Adipocyte (in vitro differentiated cells): ENCODE measurements at places on chromosomes 1 and 21.
A peak's percentile ranks its signal among the peaks of the same experiment; 100 is the strongest.

DNA sequence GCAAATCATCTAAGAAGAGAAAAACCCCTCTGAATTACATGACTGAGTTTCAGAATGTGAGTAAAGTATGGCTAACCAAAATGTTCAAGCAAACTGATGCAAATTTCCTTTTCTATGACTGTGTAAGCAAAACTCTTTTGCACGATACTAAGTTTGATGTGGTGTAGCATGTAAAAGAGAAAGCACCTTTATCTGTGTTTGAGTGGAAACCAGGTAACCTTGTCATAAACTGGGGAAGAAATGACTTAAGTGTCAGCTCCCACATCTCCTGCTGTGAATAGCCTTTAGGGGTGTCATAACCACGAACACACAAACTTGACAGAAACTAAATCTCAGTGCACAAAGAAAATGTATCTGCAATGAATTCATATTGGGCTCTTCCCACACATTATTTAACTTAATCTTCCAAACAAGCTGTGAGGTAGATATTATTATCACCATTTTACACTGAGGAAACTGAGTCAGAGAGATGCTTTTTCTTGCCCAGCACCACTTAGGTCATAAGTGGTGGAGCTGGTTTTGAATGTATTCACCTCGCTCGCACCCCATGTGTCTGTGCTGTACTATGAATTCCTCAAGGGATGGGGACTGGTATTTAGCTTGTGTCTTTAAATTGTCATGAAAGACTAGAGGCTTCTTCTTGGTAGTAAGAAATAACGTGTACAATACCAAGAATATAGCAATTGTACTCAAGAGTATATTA is 32.9 kb upstream of the IL12RB2 start:
- DNase-seq, result no peak

GRCh38 chr1:78543941-78544643 is 53.3 kb downstream of the PTGFR start:
- no peak for DNase-seq

GRCh38 chr1:89260042-89260441 is 12.6 kb downstream of the GBP5 start:
- no peak for DNase-seq

GRCh38 chr1:246971969-246972368 is 35.9 kb downstream of the ZNF695 start:
- no peak for DNase-seq

DNA sequence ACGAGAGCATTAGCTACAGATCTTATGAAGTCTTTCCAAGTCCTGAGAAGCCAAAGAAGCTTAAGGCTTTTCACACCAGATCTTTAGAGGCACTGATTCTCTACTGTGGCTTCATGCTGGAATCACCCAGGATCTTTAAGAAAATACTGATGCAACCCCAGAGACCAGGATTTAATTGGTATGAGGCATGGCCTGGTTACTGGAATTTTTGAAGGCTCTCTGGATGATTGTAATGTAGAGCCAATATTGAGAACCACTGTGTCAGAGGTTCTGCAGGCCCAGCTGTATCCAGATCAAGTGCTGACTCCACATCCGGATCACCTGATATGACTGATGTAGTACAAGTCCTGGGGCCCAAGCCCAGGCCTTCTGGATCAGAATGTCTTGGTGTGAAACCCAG is 105.7 kb downstream of the PLPPR5 start:
- DNase-seq, result peak; percentile 67

DNA sequence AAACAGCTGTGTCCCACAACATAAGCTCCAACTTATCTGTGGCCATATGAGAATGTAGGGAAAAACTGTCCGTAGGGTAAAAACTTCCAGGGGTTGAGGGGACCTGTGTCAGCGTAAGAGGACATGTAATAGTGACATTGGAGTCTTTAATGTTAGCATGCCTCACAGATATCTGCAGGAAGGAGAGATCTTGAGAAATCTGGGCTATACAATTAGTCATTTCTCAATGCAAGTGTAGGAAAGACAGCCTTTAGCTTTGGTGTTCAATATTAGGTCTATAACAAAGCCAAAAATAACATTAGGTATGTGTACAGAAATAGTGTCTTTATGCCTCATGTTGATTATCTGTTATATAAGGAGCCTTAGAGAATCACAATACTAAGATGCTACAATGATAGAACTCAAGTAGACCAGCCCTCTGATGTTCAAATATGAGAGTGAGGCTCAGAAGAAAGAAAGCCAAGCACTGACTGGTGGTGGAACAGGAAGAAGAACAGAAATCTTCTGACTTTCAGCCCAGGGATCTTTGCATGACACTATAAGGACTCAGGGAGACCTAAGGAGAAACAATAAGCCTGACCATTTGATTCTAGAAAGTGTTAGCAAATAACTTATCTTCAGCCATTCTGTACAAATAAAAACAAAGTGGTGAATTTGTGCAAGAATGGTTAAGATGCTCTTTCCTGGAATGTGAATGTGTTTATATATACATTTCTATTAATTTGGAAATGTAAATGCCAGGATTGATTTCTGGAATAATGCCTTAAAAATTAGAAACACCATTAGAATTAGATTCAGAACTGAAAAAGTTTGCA is 152.6 kb downstream of the ZC3H11B start:
- DNase-seq, result no peak

DNA sequence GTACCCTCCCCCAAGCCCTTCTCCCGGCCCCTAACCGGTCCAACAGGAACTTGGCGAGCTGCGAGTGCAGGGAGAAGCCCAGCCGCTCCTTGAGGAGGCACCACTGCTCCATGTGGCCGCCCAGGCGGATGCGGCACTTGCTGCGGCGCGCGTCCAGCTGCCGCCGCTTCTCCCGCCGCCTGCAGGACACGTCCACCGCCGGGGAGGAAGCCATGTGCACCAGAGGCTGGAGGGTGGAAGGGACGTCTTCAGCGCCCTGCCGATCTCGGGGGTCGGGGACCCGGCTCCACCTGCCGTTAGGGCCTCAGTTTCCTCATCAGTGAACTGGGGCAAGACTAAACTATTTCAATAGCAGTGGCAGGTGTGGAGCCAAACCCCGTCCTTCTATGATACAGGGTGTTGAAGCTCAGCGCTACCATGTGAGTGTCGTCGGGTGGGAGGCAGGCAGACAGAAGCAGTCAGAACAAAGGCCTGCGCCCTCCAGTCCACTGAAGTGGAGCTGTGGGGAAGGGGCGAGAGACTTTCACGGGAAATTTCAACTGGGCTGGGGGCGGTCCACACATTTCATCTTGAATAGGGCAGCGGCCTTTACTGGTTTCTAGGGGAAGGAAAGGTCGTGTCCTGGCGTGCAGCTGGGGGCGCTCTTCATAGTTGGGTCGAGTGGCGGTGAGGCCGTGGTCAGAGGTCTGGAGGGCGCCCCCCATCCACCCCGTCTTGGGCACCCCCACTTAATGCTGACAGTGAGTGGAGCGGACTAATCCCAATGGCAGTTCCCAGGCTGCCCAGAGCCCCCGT is 592 bp downstream of the ZNF692 start:
- peak; percentile 81 for DNase-seq

GRCh38 chr1:101178341-101178687 is 58.5 kb upstream of the S1PR1 start:
- DNase-seq, result no peak

DNA sequence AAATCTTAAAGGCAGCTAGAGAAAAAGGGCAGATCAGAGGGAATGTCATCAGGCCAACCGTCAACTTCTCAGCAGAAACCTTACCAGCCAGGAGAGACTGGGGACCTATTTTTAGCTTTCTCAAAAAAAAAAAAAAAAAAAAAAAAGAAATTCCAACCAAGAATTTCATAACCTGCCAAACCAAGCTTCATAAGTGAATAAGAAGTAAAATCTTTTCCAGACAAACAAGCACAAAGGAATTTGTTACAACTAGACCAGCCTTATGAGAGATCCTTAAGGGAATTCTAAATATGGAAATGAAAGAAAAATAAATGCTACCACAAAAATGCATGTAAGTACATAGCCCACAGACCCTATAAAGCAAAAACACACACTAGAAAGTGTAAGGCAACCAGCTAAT is 267.7 kb downstream of the AKT3 start:
- peak; percentile 18 for DNase-seq

- peak; percentile 54 for DNase-seq
Observed at GRCh38 chr1:170711682-170712081, 47.8 kb downstream of the PRRX1 start.

DNA sequence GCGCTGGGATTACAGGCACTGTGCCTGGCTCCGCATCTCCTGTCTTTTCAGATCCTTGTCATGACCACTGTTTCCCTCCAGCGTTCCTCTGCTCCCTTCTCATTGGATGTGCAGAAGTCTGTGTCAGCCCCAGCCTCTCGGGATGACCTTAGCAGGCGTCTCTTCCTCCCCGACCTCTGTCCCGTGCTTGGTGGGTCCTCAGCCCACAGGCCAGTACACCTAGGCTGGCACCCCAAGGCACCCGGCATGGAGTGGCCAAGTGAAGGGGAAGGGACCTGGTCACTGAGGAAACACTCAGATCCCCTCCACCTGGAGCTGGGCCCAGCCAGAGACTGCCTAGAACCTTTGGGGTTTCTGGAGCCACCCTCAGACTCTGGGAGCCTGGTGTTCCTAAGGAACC is 2.4 kb upstream of the CLCNKB start:
- DNase-seq, result no peak

DNA sequence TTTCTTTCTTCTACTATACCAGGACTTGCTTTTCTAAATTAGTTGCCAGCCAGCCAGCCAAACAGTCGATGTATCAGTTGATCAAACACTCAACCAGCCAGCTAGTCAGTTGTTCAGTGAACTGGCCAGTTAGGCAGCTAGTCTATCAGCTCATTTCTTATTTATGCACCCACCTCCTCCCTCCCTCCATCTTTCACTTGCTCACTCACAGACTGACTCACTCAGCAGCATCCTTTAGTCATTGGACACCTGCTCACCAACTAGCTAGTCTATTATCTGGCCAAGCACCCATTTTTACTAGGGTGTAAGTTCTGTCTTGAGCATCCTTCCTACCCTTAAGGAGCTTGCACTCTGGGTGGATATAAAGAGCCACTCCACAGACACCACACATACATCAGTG is 5.9 kb upstream of the SPRR4 start:
- DNase-seq, result no peak

DNA sequence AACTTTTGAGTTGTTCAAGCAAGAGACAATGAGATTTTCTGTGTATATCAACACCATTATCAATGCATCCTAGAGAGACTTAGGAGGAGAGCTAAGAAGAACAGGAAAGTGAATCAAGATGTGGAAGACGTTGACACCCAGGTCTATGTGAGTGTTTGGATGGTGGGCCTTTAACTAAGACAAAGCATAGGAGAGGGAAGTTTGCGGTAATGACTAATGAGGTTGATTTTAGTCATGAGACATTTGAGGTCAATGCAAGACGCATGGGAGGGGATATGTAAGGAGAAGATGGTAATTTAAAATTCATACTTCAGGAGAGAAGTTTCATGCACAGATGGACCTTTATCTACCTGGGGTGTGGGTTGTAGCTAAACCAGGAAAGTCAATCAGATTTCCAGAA is 269.6 kb downstream of the VAV3 start:
- no peak for DNase-seq

GRCh38 chr1:167800251-167800650 is 78.5 kb downstream of the MPZL1 start:
- no peak for DNase-seq

DNA sequence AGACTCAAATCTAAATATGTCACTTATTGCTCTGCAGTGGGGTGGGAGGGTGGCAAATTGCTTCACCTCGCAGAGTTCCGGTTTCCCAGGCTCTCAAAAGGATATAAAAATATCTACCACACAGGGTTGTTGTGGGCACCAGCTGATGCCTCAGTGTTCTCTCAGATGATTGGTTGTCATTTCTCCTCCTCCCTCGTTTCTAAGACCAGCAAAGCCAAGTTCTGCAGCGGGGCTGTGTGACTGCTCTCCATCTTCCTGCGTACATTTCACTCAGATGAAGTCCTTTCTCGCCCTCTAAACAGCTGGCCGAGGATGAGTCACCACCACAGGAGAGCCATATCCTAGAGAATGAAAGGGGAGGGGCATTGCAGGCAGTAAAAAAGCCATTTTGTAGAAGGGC is 35.0 kb upstream of the VWA5B1 start:
- peak; percentile 29 for DNase-seq

GRCh38 chr1:205512059-205513045 is 7.9 kb downstream of the CDK18 start:
- DNase-seq, result no peak

DNA sequence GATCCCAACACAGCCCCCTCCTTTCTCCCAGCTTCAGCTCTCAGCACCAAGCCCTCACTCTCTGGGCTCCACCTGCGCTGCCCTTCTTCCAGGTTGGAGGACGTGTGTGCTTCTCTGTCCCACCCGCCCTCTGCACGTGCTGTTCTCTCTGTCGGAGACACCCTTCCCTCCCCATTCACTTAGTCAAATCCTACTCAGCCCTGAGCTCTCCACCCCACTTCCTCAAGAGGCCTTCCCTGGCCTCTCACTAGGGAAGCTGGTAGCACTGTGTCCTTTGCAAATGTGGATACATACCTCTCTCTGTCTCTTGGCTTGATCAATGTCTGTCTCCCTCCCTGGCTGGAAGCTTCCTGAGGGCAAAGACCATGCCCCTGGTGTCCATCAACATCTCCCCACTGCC is 43.0 kb downstream of the TNFRSF8 start:
- DNase-seq, result no peak

GRCh38 chr1:44447051-44447810 is 42.2 kb downstream of the RNF220 start:
- DNase-seq, result peak; percentile 45

GRCh38 chr1:65440322-65440900 is 19.9 kb downstream of the LEPR start:
- DNase-seq, result no peak

- DNase-seq, result no peak
Observed at GRCh38 chr1:36594023-36594422, 111.3 kb upstream of the CSF3R start.

GRCh38 chr21:33373451-33373850 is 29.8 kb upstream of the IFNGR2 start:
- DNase-seq, result no peak

GRCh38 chr1:8677782-8678181 is 139.7 kb downstream of the RERE start:
- DNase-seq, result no peak

- peak; percentile 84 for DNase-seq
Observed at GRCh38 chr1:105485207-105485606, 1571.3 kb upstream of the PRMT6 start.

DNA sequence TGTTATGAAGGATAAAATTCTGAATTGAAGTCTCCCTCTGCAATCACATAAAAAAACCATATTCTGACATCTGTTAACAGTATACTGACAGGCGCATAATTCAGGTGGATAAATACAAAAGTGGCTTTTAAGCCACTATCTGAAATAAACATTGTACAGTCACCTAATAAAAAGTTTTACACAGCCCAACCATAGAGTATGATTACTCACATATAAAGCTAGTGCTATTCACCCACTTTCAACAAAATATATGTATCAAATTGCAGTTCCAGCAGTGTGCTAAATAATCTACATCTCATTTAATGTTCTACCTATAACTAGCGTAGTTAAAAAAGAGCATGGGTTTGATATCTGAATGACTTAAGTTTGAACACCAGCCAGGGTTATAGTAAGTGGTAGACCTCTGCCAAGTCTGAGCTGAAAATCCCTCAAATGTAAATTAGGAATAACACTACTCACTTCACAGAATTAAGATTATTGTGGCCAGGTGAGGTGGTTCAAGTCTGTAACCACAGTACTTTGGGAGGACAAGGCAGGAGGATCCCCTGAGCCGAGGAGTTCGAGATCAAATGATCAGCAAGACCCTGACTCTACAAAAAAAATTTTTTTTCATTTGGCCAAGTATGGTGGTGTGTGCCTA is 3.9 kb downstream of the EGLN1 start:
- no peak for DNase-seq
